ENCODE measurements at places on chromosomes 13 and 19. TPM values are rescaled to one million over a fixed set of nuclear protein-coding genes. Genes with fewer than 3 reads are reported as not detected.

DNA sequence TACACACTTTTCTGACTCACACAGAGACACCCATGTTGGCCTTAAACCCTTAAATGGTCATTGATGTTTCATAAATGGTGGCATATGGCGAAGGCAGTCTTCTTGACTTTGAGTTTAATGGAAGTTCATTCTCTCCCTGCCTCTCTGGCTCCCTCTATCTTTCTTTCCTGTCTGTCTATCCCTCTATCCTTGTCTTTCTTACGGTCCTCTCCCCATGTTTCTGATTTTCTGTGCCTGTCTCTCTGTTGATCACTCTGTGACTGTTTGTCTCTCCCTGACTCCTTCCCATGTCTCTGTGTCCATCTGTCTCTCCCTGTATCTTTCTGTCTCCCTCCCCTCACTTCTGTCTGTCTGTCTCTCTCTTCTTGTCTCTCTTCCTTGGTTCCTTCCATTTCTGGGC lies 43.2 kb upstream of the SHKBP1 start:
- DNase-seq: no peak

DNA sequence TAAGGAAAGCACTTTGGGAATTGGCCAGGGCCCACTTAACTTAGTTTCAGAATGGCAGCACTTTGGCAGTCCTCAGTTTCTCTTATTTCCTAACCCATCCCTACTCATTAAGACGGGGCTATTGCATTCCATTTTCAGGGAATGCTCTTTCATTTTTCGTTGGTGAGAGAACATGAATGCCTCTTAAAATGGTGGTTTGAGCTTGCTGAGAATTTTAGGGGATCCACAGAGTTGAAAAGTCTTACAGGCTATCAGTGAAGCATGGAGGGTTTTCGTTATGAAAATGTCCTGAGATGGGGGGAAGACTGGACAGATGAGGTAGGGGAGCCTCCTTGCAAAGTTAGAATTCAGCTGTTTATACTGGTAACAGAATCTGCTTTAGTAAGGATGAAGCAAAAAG lies 71.4 kb downstream of the LRCH1 start:
- no peak for DNase-seq

DNA sequence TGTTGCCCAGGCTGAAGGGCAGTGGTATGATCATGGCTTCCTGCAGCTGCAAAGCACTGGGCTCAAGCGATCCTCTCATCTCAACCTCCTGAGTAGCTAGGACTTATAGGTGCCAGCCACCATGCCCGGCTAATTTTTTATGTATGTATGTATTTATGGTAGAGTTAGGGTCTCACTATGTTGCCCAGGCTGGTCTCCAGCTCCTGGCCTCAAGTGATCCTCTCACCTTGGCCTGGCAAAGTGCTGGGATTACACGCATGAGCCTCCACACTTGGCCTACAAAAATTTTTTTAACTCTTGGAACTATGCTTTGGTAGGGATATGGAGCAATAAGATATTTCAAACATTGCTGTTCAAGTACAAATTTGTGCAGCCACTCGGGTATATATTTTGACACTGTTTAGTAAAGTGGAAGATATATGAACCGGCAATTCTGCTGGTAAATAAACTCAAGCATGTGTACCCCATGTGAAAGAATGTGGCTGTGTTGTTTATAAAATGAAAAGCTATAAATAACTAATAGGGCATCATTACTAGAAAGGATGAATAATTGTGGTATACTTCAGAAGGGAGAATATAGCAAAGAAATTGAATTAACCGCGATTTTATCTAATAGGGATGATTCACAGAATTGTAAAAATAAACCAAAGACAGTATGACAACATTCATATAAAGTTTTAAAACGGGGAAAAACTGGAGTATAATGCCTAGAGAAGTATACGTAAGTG lies 1.1 kb downstream of the ZNF566 start:
- no peak for DNase-seq

Gene RNF17
- not detected for total RNA-seq

DNA sequence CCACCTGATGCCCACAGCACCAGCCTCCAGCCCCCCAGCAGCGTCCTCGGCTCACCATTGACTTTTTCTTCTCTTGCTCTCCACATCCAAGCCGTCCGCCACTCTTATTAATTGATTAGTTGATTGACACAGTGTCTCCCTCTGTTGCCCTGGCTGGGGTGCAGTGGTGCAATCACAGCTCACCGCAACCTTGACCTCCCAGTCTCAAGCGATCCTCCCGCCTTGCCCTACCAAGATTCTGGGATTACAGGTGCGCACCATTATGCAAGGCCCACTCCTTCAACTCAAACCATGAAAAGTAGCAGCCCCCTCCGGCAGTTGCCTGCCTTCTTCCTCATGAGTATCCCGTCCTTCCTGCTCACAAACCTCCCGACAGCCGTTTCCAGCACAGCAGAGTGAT lies 921 bp upstream of the TEX29 start:
- DNase-seq: no peak

DNA sequence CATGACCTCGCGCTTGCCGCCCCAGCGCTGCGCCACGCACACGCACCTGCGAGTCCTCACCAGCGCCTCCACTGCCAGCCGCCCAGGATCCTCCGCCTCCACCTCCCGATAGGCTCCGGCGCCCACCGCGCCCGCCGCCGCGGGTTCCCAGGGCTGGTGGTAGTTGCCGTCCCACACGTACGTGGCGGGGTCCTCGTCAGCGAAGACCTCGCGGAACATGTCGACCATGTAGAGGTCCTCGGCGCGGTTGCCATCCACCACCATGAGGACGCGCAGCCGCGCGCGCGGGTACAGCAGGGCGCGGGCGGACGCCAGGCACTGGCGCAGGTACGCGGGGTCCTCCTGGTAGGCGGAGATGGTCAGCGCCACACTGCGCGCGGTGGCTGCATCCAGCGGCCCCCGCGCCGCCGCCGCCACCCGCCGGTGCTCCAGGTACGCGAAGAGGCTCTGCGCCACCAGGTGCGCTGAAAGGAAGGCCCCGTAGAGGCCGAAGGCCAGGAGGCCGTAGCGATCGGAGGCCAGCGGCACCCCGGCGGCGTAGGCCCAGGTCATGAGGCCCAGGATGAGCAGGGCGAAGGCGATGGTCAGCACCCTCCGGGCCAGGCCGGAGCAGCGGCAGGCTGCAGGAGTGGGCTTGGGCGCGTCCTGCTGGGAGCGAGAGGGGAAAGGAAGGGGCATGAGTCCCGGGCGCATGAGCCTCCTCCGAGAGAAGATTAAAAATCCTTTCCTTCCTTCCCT lies 4.4 kb downstream of the HAS1 start:
- no peak for DNase-seq

Gene CYP4F12
- 6.3 TPM for total RNA-seq

DNA sequence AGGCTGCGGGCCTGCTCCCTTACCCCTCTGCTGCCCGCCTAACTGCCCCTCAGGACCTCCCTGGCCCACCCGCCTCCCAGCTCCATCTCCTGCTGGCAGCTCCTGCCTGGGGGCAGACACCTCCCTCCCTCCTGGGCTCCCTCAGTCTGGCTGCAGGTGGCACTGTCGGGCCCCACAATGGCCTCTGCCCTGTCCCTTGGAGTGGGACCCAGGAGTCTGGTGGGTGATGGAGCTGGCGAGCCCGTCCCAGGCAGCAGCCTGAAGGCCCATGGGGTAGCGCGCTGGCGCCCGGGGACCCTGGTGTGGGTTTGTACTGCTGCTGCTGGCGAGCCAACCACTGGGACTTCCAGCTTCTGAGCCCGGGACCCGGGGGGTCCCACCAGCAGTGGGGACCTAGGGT lies 83.6 kb downstream of the KDM4B start:
- DNase-seq: no peak

Gene ZNF541
- not detected for total RNA-seq

Gene NCR1
- total RNA-seq: not detected

GRCh38 chr13:42929886-42930535 lies 62.0 kb downstream of the EPSTI1 start:
- DNase-seq: no peak

Gene ZNF99
- total RNA-seq: 0.04 TPM

Gene FAM216B
- not detected for total RNA-seq

DNA sequence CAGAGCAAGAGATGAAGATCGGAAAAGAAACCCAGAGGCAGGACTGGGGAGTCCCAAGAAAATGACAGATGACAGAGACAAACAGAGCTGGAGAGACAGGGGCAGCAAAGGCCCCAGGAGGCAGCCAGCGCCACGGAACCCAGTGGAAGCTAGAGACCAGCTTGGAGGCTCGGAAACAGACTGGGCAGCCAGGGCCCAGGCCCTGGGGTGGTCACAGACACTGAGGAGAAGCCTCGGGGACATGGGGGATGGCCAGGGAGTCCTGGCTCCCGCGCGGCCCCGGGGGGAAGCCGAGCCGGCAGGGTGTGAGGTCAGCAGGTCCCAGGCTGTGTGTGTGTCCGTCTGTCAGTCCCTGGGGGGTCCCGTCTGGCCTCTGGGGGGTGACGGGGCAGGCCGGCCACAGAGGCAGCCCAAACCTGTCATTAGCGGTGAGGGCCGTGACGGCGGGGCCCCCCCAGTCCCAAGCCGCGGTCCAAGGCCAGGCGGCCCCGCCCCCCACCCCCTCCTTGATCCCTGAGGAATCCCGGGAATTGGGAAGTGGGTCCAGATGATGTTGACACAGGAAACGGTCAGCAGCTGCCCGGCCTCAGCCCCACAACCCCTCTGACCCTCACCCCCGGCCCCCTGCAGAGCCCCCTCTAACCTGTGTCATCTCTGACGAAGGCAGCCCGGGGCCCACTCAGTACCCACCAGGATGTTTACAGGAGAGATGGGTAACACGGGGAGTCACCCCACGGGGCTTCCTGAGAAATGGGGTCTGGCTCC lies 2.5 kb upstream of the TMEM190 start:
- DNase-seq: no peak

GRCh38 chr13:65093357-65093756 lies 2136.8 kb downstream of the PCDH9 start:
- DNase-seq: no peak

Gene ZNF177
- total RNA-seq: 4.4 TPM

DNA sequence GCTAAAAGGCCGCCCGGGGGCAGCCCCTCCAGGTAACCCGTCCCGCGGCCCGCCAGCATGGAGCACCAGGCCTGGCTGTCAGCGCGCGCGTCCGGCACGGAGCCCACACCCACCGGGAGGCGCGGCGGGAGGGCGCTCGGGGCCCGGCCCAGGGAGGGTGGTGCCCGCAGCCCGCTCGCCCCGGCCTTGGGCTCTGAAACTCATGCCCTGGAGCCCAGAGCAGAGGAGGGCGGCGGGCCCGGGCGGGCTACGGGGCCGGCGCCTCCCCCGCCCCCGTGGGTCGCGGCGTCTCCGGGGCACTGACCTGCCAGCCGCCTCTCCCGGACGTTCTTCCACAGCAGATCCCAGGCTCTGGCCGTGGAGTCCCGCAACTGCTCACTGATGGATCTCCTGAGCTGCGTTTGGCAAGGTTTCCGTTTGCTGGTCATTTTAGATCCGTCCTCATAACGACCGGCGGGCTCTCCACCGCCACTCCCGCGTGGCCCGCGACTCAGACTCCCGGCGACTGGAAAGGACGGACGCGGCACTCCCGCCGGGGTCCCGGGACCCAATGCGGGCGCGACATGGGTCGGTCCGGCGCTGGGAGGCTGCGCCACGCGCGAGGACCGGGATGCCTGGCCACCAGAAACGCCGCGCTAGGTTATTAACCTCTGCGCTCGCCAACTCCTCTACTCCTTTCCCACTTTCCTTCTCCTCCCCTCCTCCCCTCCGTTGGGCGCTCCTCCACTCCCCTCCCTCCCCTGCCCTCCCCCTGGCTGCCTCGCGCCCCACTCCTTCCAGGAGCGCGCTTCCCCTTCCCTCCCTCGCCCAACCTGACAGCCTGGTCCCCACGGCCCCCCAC lies 64.7 kb upstream of the STARD13 start:
- no peak for DNase-seq

Gene MLNR
- total RNA-seq: not detected

DNA sequence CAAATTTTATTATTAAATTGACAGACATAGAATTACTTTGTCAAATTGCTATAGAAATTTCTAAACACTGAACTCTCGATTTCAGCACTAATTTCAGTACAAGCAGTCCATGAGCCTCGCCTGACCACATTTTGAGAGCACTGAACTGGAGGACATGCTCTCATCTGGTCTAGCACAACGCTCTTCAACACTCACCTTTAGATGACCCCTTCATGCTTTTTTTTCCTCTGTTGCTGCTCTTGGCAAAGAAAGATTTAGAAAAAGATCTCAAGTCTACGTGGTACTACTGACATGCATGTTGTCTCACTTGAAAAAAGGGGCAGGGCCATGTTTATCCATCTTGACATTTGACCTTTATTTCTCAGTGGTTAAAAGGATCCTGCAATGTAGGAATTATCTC lies 981.5 kb downstream of the DIAPH3 start:
- no peak for DNase-seq

DNA sequence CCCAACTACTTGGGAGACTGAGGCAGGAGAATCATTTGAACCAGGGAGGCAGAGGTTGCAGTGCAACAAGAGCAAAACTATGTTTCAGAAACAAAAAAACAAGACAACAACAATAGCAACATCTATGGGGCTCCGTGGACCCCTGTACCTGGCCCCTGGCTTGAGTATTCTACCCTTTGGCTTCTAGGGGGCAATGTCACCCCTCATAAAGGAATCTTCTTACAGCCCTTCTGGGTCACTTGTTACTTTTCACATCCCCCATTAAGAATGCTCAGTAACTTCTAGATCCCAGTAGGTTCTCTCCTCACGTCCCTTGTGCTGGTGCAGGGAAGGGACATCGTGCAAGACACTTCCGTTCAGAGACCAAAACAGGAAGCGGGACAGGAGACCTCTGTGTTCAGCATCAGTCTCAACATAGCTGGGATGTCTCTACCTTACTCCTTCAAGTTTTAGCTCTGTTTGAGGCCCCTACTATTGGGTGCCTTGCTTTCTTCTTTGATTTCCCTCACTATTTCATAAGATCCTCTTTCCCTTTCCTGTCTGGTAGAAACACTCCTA lies 218.1 kb upstream of the ARGLU1 start:
- DNase-seq: no peak

Gene METTL21C
- total RNA-seq: not detected

GRCh38 chr19:7685546-7686445 lies 5.2 kb downstream of the TRAPPC5 start:
- no peak for DNase-seq

Gene KIR2DL3
- not detected for total RNA-seq

Gene TMEM238
- total RNA-seq: not detected

GRCh38 chr19:6876748-6877147 lies 10.6 kb upstream of the ADGRE1 start:
- no peak for DNase-seq

DNA sequence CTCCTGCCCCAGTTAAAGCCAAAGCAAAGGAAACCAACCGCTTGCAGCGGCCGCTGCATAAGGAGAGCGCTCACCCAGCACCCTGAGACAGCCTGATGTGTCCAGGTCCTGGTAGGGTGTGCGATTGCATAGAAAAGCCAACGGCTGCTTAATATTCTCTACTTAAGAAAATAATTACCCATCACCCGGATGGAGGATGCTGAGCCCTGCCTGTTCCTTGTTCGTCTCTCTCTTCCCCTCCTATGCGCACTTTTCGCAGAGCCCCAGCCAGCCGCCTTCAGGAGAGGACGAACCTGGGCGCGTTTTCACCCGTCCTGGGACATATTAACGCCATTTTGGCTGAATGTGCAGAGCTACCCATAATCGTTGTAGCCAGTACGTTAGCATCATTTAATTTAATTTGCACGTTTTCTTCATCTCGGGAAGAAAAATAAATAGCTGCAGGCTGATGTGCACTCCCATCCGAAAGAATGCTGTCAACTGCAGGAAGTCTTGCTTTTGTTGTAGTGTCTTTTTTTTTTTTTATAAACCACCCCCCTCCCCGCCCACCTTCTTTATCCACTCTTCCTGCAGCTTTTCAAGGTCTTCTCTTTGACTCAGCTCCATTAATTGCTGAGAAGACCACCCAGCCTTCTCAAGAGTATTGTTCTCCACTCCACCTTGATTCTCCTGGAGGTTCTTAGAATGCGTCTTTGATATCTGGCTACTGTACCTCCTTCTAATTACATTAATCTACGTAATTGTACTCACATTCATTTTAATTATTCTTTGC lies 214.5 kb downstream of the TEX29 start:
- DNase-seq: no peak

Measured in H4 (cell line).